ENCODE measurements at places on chromosomes 7 and 10. TPM values are rescaled to one million over a fixed set of nuclear protein-coding genes. Genes with fewer than 3 reads are reported as not detected.

The ZNF736 gene
- total RNA-seq = 12.0 TPM

The OR2A5 gene
- total RNA-seq = not detected

The ABCA13 gene
- not detected for total RNA-seq

The NUTM2E gene
- not detected for total RNA-seq

The RNF148 gene
- total RNA-seq = 0.63 TPM

The LRRD1 gene
- total RNA-seq = 0.41 TPM

The INTS1 gene
- 44.2 TPM for total RNA-seq

The GHRHR gene
- total RNA-seq = not detected

The PLXDC2 gene
- 11.2 TPM for total RNA-seq

The MEST gene
- 63.0 TPM for total RNA-seq

The NODAL gene
- total RNA-seq = not detected

The ZNF862 gene
- total RNA-seq = 8.8 TPM

The LRRC61 gene
- total RNA-seq = 0.09 TPM

The PHYH gene
- 26.0 TPM for total RNA-seq

The ZPBP gene
- total RNA-seq = not detected

The ODAD2 gene
- 0.18 TPM for total RNA-seq

The OR2F2 gene
- total RNA-seq = not detected

The RSPH10B gene
- total RNA-seq = 0.63 TPM

The LRRC4 gene
- total RNA-seq = not detected

The SEMA3E gene
- total RNA-seq = 0.98 TPM

The NEURL1 gene
- 0.27 TPM for total RNA-seq

The OR2A12 gene
- not detected for total RNA-seq

The CYP26C1 gene
- total RNA-seq = 0.09 TPM

The MEIG1 gene
- not detected for total RNA-seq
